ENCODE measurements at places on chromosomes 13 and 19.

- no peak for DNase-seq
Measured at GRCh38 chr13:76329004-76329403, 557.2 kb downstream of the KCTD12 start.

DNA sequence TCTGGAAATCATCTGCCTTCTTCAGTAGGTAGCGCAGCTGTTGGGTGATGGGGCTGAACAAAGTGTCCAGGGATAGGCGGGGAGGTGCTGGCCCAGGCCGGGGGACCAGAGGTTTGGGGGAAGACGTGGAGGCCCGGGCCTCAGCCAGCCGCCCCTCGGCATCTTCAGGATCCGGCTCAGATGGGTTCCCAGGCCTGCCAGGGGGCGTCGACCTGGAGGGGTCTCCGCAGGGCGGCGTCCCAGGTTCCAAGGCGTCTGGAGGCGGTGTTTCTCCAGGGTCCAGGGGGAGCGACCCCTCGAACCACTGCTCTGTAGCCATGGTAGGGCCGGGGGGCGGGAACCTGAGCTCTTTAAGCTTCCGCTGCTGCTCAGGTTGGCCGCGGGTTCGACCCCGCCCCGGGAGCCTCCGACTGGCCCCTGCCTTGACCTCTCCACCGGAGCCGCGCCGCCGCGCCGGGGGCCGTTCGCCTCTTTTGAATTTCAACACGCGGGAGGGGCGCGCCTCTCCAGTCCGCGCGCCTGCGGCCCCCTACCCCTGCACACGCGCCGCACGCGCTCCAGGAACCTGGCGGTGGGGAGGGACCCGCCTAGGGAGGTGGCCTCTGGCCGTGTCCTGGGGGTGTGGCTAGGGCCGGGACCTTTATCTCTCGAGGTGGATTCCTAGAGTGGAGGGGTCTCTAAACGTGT, at the start of gene C19orf67:
C19orf67 (minus strand) TSS at position 475 of the 687 bp plus-strand sequence; CDS start at position 319, 156 bp downstream.
- no peak for DNase-seq

DNA sequence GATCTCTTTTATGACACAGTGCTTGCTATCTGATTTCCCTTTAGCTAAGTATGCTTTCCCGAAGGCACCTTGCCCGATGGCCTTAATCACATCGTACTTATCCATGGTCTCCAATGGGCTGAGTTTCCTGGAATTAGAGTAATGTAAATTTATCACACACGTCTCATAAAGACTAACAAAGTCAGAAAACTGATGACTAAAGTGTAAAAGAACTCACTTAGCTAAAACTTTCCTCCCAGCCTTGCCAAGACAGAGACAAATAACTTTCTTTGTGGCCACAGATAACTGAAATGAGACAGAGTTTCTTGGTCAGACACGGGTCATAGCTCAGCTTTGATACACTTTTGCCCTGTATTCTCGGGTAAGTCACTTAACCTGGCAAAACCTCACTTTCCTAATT, 1.5 kb downstream of the NEK5 start:
- no peak for DNase-seq

DNA sequence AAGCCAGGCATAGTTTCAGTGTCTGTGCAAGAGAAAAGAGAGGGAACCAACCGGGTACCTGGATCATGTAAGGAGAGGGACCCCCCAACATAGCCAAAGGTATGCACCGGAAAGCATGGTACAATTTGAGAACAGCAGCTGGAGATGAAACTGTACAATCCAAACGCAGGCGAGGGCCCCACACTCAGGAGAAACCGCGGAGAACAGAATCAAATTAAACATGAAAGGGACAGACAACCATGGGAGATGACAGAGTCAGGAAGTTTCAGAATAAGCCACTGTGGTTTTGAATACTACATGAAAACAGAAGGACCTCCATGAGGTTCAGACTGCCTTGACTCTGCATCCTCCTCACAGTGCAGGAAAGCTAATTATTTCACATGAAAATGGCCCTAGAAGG, 62.9 kb upstream of the SPATA13 start:
- DNase-seq: no peak

DNA sequence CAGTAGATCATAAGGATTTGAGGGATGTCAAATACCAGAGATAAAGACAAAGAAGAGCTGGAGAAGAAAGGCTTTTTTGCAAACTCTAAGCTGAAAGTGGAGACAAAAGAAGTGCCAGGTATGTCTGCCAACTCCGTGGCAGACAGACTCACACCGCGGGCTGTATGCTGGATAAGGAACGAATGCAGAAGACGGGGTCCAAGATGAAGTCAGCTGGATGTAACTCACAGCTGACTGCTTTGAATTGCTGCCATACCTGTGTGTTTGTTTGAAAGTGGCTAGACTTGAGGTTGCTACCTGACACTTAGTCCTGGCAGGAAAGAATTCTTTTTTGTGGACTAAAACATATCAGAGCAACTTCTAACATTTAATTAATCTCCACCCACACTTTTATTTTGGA, 398.8 kb downstream of the DLEU7 start:
- DNase-seq: no peak

- DNase-seq: no peak
Measured at GRCh38 chr13:111341886-111342285, 21.4 kb downstream of the TEX29 start.

- DNase-seq: no peak
Measured at GRCh38 chr19:3632739-3633558, 6.4 kb upstream of the CACTIN start.

- no peak for DNase-seq
Measured at GRCh38 chr13:23146811-23147625, 33.8 kb upstream of the SGCG start.

DNA sequence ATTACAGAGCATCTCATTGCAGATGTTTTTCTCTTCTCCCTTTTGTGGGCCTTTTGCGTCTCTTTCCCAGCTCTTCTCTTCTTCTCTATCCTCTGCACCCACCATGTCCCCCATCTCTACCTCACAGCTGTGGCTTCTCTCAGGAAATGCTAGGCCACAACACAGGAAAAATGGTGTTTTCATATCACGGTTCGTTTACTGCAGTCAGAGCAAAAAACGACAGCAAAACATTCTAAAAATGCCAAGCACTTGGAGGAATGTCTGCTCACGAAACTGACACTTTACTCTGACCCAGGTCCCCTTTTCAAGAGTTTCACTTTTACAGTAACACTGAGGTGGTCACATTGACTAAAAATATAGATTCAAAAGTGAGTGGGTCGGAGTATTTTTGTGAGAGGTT, 152.2 kb downstream of the DCT start:
- no peak for DNase-seq

- no peak for DNase-seq
Measured at GRCh38 chr13:26202365-26202972, 19.6 kb downstream of the RNF6 start.

GRCh38 chr13:39874331-39875053, 219.0 kb downstream of the COG6 start:
- no peak for DNase-seq

GRCh38 chr19:31054430-31054829, 294.8 kb downstream of the TSHZ3 start:
- DNase-seq: peak; percentile 33

DNA sequence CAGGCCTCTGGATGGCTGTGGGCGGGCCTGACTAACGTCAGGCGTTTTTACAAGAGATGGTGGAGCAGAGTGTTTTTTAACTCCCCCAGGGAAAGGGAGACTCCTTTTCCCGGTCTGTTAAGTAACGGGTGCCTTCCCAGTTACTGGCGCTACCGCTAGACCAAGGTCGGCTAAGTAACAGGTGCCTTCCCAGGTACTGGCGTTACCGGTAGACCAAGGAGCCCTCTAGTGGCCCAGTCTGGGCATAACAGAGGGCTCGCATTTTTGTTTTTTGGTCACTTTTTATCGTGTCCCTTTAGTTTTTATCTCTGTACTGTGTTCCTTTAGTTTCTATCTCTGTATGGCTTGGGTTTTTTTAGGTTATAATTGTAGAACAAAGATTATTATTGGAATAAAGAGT, 10.0 kb downstream of the ZNF383 start:
- DNase-seq: peak; percentile 19

GRCh38 chr13:102333320-102334198, 68.3 kb downstream of the FGF14 start:
- no peak for DNase-seq

DNA sequence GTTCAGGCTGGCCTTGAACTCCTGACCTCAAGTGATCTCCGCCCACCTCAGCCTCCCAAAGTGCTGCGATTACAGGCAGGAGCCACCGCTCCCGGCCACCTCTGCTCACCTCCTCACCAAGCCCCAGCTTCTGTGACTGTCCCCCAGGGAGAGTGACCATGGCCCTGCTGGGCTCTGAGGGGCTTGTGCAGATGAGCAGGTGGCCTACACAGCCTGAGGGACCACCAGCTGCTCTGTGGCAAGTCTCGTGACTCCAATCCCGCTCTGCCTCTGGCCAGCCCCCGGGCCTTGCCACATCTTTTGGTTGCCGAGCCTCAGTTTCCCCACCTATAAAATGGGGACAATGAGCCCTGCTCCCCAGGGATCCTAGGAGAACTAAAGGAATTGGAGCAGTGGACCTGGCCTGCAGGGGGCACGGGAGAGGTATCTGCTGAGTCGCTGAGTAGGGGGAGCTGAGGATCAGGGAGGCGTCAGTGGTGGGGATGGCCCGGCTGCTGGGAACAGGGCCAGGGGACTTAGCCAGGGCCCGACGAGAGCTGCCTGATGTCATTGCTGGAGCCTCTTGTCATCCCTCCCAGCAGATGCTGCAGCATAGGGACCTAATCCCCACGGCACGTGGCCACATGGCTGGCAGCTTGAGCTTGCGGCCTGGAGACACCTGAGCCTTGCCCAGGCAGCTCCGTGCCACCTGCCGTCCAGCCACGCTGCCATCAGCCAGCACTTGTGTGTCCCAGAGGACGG, 74.7 kb downstream of the GADD45B start:
- DNase-seq: no peak
